HTR-8/SVneo (cell line): ENCODE measurements at places on chromosomes 5 and 9.

DNA sequence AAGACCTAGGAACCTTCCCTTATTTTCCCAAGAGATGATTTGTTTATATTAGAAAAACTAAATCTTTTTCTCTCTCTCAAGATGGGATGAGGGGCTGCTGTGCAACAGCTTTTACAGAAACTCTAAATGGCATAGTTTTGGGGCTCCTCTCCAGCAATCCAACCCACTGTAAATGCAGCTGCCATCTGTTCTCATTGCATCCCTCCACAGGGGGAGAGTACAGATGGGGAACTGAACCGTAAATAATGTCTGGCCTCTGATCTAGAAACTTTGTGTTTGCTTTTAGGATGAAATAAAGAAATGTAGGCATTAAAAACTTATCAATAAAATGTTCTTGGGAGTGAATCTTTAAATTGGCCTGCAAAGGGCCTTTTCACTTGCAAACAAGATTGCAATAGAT lies 291.4 kb downstream of the MCTP1 start:
- no peak for DNase-seq

GRCh38 chr5:94361161-94361560 lies 257.2 kb downstream of the KIAA0825 start:
- DNase-seq = no peak

- DNase-seq = peak; percentile 3
These were observed 475.3 kb upstream of the RIOK2 start for GRCh38 chr5:97658116-97658900.

GRCh38 chr5:80960531-80961375 lies 590 bp downstream of the RASGRF2 start:
- no peak for DNase-seq

DNA sequence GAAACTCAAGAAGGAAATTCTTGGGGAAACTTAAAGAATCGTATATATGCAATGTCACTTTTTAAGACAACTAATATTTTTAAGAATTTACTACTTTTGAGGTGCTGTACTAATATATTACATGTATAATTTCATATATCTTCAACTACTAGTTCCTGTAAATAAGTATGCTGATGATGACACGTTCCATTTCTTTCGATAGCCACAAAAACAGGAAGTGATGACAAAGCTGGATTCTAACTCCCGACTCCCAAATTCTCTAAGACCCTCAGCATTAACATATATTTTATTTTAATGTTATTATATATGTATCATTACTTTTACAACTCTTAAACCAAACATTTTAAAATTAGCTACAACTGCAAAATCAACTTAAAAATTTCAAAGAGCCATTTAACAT lies 74.8 kb downstream of the STK32A start:
- no peak for DNase-seq

GRCh38 chr5:180175015-180175431 lies 34.0 kb downstream of the RASGEF1C start:
- no peak for DNase-seq

- DNase-seq = no peak
These were observed 105.9 kb downstream of the HOMER1 start for GRCh38 chr5:79408028-79408427.

DNA sequence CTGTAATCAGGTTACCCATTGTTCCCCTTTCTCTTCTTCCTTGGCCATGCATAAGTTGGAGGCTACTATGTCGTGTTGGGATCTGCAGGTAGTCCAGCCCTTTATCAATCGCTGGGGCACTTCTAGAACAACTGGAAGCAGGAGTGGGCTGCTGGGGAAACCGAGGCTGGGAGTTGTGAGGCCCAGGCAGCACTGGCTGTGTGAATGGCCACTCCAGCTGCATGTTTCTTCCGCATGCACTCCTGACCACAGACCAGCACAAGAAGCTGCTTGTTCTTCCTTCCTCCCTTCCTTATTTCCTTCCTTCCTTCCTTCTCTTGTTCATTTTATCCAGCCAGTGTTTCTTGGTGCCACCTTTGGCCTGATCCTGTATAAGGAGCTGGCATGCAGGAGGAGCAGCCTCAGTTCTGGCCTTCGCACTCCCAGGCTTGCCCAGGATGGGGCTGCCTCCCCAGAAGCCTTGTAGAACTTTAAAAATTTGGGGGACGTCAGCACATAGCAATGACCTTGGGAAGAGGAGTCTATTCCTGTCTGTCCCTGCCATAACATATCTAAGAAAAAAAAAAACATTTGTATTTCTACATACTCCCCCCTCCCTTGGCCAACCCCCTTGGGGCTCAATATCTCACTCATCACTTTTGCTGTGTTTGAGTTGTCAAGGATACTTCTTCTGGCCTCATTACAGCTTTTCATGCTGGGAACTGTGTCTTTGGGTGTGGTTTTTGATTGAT lies 20.8 kb upstream of the CXCL14 start:
- DNase-seq = no peak

DNA sequence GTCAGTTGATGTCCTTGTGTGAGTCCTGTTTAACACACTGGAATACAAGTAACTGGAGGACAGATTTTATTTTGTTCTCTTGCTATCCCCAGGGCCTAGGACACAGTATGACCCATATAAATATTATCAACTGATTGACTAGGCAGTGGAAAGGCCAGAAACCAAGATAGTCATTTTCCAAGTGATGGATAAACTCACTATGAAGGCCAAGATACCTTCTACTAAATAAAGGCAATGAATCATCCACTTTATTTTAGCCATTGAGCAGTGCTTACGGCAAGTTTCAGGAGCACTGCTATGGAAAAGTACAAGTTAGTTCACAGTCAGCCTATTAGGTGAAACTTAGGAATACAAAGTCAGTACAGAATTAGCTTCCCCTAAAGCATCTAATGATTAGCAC lies 153.2 kb downstream of the SEMA5A start:
- no peak for DNase-seq

GRCh38 chr5:121937762-121938161 lies 24.0 kb upstream of the SRFBP1 start:
- DNase-seq = no peak

GRCh38 chr9:120720404-120720803 lies 6.1 kb upstream of the MEGF9 start:
- DNase-seq = no peak

GRCh38 chr5:62489471-62489870 lies 76.9 kb downstream of the IPO11 start:
- no peak for DNase-seq

DNA sequence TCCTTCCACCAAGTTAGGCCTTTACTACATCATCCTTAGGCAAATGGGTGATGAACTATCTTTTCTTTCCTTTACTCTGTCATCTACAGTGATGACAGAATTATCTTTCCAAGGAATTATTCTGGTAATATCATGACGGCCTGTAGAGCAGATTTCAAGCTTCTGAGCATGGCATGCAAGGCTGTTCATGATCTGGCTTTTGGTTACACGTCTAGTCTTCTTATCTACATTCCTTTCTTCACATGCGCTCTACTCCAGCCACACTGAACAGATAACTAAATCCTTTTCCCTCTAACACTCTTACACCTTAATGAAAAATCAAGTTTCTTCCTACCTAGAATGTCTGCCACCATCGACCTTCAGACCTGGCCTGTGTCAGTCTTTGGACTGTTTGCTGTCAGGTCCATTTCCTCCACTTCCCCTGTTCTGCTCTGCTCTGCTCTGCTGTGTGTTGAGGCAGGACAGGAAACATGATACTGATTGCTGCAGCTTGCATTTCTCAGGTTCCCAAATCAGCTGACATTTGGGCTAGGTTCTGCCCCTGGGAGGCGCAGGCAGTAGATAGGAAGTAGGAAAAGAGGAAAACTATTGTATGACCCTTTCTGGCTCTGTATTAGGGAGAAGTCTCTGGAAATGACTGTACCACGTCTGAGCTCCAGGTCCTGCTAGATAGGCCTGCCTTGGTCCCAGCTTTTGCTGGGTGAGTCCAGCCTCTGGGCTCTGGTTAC lies 4.2 kb downstream of the SCGB3A2 start:
- no peak for DNase-seq

GRCh38 chr5:156414391-156414790 lies 87.4 kb downstream of the SGCD start:
- no peak for DNase-seq

DNA sequence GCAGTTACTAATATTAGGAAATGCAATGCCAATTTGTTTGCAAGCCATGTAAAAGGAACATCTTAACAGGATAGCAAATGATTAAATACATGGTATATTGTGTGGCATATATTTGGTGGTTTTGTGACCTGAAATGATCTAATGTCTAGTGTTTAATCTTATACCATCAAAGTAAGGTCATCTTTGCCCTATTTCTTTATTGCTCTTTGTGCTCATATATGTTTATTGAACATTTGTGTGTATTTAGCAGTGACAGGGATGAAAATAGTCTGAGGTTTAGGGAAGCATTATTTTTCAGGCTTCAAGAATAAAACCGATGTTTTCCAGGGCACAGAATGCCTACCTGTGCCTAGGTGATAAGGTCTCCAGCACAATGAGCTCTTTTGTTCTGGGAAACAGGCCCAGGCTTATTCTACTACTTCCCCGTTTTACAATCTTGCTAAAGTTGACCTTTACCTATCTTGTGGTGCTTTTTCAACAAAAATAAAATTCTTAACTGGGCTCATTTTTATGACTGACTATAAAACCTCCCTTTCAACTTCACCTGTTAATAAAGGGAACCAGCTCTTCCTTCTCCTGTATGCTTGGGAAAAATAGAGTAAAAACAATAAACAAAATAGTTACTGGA lies 105.6 kb upstream of the ANKH start:
- no peak for DNase-seq

GRCh38 chr9:116844621-116845020 lies 157.5 kb downstream of the TRIM32 start:
- DNase-seq = no peak

DNA sequence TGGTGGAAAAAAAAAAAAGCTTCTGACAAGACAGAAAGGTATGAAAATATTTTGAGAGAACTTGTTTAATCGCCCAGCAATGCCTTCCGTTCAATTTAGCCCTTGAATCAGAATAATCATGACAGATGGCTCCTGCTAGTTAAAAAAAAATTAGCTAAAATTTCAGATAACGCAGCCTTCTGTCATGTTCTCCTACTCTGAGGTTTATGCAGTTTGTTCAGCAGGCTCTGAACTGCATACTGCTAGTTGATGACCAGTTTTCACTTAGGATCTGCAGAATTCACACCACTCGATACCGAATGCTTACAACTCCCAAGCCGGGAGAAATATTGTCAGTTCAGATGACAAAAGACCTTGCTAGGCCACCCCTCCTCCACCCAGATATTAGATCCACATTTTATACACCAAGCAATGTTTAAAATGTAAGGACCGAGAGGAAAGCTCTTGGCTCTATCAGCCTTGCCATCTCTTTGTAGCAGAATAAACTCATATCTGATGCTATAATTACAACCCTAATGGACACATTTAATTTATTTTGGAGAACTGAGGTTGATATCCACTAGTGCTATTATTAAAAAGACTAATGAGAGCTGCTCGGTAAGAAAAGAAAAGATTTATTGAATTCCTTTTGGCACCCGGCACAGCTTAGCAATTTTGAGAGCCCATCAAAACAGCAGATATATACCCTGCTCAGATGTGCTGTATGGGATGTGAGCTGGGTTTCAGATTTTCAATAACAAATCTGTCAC lies 322.8 kb downstream of the GLIS3 start:
- DNase-seq = no peak

DNA sequence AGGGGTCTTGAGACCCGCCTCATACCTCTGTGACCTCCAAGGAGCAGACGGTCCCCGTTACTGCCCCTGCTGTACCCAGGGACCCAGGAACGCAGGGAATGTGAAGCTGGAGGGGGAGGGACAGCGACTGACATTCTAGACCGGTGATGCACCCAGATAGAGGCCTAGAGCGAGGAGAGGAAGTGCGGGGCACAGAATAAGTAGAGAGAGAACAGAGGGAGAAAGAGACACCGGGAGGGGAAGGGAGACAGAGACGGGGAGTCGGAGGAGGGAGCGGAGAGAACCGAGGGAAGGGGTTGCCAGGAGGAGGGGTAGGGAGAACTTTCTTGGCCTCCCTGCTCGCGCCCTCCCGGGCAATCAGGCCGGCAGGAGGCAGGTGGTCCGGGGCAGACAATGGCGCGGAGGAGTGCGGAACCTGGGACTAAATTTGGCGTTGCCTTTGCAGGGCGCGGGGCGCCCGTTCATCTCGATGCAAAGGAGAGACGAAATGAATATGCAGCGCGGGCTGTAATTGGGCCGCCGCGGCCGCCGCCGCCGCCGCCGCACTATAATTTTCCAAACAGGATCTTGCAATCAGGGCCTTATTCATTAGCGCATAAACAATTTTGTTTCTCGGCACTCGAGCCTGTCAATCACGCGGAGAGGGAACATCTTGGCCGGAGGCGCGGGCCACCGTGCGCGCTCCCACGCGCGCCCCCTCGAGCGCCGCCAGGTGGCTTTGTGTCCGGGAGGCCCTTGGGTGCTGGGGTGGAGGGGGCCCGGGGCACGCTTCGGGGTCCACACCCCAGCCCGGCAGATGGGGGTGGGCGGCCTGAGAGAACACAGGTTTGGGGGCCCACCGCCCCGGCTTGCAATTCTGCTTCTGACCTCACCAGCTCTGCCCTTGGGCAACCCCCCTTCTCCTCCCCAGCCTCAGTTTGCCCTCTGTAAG lies 33.0 kb downstream of the NDUFA8 start:
- DNase-seq = peak; percentile 44

GRCh38 chr9:73423891-73424290 lies 272.2 kb downstream of the ANXA1 start:
- no peak for DNase-seq

DNA sequence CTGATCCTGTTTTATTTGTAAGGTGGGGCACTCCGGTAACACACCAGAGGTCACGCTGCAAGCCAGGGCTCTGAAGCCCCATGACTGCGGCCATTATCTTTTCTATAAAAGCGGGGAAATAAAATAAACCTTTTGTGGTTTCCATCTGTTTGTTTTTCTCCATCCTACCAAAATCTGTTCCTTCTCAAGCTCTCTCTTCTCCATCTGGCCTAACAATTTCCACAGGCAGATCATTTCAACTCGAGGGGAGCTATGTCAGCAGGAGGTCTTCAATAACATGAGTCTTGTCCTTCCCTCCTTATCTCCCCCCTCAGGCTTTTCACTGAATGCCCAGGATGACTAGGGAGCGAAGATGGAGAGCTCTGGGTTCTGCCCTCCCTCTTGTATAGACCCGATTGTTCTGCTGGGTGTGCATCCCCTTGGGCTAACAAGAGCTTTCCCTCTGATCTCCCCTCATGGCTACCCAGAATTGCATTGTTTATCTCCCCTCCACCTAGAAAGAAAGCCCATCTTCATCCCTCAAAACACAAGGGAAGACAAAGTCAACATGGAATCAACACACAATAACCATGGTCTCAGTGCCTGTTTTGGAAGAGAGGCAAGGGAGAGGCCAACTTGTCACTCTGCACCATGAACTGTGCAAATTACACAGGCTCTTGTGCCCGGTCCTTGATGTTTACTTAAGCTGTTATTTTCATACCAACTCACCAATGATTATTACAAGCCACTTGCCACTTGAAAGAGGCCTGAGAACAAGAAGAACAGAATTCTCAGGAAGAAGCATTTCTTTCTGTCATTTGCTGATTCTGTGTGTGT lies 187.8 kb downstream of the FANCC start:
- DNase-seq = no peak

GRCh38 chr5:159732220-159732619 lies 184.1 kb upstream of the ADRA1B start:
- no peak for DNase-seq
